ENCODE measurements at places on chromosomes 7 and 10.

GRCh38 chr7:39128287-39128843 is 150.7 kb downstream of the POU6F2 start:
- DNase-seq, result no peak

- no peak for DNase-seq
These were observed 219.0 kb downstream of the TRIL start for GRCh38 chr7:28739128-28739527.

DNA sequence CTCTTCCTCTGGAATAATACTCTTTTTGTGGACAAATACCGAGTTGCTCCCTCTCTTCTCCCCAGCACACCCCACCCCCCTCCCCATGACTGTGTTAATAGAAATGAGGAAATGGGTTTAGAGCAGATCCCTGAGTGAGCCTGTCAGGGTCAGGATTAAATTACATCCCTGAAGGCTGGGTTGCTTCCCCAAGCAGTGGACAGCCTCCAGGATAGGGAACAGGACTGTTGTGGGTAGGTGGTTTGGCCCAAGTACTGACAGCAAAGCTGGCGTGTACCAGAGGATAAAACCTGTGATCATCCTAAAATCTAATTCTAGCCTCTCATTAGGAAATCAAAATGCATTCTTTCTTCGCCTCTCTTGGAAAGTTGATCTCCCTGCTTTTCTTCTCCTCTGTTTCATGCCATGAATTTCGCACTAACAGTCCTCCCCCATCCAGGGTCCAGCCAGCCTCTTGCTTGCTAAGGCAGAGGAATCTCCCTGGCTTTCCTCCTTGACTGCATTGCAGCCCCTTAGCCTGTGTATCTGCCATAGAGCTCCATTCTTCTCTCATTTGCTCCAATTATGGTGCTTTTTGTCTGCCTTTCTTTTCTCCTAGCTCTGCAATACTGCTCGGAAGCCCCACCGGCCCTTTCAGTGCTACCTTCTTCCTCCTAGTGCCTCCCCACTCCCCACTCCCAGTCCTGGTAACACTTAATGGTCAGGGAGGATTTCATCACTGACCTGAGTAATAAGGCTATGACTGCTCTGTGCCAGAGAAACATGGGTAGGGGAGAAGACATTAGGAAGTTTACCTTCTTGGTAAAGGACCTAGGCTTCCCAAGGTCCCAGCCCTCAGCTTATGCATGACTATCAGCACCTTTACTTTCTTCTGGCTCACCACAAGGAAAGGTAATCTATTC is 8.4 kb downstream of the LRRC4 start:
- no peak for DNase-seq

DNA sequence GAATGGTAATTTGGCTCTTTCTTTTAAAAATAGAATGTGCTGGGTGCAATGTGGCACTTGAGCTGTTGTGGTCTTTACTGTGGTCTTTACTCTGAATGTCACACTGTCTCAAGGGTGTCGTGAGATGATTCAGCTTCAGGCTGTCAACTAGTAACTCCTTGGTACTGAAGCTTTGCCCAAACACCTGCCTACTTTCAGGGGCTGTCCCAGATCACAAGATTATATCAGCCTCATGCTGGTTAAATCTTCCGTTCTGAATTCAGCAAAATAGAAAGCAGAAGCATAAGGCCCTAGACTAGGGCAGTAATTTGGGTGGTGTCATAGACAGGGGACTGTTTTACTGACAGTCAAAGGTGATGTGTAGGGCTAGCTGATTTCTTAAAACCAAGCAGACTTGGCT is 110.9 kb downstream of the BAMBI start:
- no peak for DNase-seq

DNA sequence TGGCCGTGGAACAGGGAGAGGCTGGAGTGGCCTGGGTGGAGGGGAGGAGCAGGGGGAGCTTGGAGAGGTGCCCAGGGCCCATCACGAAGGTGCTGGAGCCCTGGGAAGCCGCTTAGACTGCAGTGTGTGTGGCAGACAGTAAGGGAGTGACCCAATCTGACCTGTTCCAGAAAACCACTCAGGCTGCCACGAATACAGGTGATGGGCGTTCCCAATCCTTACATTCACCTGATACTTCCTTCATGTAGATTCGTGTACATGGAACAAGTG is 161.7 kb downstream of the SVIL start:
- no peak for DNase-seq

- no peak for DNase-seq
These were observed 991.4 kb downstream of the CCSER2 start for GRCh38 chr10:85319826-85320225.

GRCh38 chr10:5654218-5654755 is 12.1 kb downstream of the ASB13 start:
- DNase-seq, result no peak

GRCh38 chr7:117186218-117187010 is 136.4 kb downstream of the WNT2 start:
- no peak for DNase-seq

GRCh38 chr10:34817054-34817453 is 2.0 kb upstream of the PARD3 start:
- no peak for DNase-seq

- peak; percentile 56 for DNase-seq
These were observed at the start of gene DNAH11 for GRCh38 chr7:21542891-21543527. Gene DNAH11, plus strand, starts transcription at chr7:21543039. Its CDS starts 207 bp downstream, at chr7:21543246.

GRCh38 chr10:510415-510881 is 179.0 kb downstream of the DIP2C start:
- DNase-seq, result no peak

DNA sequence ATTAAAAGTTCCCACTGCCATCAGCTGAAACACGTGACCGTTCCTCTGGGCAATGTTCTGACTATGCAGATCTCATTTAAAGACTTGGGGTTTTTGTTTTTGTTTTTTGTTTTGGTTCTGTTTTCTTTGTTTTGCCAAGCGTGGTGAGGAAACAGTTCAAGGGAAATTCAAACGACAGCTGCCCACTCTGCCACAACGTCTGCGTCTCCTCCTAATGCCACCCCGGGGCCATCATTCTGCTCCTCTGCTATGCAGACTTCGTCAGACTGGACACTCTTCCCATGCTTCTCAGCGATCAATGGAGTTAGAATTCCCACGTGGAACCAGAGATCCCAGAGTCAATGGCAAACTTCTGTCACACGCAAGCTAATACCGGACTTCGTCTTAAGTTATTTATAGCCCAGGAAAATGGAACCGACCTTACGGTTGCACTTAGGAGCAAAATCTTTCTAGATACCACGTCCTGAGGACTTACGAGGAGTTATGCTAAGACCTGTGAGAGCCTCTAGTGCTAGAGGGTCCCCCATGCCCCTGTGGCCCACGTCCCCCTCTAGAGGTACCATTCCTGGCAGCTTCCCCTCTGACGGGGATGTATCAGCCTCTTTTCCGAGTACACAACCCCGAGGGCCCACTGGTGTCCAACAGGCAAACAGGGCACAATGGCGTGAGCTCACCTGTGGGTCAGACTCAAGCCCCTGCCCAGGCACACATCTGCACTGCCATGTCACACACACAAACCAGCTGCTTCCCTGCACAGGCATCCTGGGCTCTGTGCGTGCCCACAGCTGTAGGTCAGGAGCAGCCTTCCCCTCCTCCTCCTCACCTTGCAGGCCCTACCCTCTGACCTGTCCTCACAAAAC is 24.4 kb downstream of the EBF3 start:
- DNase-seq, result no peak

GRCh38 chr7:133121175-133121844 is 39.4 kb upstream of the CHCHD3 start:
- no peak for DNase-seq

GRCh38 chr7:113370910-113371309 is 252.6 kb upstream of the SMIM30 start:
- DNase-seq, result no peak
